ENCODE measurements at places on chromosomes 12 and 14.

GRCh38 chr12:46659824-46660223 lies 166.0 kb downstream of the SLC38A4 start:
- DNase-seq: no peak

DNA sequence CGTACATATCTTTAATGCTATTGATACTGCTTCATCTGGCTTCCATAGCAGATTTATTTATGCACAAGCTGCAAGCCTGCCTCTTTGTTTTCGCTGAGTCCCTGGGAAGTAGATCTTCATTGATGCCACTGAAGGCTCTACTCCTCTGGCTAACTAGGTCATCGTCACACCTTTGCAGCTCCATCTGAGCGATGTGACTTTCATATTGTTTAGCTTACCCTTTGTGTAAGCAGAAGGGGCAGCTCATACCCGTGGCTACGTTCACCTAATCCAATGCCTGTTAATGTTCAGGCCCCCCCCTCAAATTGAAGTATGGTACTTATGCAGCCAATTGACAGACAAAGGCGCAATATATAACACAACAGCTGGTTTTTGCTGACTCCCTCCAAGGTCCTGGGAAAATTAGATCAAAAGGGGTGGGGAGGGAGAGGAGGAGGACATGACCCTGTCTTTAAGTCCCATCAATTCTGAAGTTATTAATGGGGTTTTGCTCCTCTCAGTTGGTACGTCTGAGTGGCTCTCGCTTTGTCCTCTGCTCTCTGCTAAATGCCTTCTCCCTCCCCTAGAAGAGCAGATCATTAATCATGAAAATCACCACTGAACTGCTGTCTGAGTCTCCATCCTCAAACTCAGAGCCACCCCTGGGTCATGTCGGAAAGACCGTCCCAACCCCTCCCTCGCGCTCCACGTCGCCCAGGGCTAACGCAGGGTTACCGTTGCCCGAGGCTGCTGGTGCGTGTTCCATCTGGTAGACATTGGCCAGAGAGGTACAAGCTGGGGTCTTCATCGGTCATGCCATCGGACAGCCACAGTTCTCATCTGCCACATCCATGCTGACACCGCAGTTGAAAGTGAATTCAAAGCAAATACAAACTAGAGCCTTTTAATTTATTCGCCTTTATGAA lies 128.8 kb downstream of the ADGRD1 start:
- no peak for DNase-seq

DNA sequence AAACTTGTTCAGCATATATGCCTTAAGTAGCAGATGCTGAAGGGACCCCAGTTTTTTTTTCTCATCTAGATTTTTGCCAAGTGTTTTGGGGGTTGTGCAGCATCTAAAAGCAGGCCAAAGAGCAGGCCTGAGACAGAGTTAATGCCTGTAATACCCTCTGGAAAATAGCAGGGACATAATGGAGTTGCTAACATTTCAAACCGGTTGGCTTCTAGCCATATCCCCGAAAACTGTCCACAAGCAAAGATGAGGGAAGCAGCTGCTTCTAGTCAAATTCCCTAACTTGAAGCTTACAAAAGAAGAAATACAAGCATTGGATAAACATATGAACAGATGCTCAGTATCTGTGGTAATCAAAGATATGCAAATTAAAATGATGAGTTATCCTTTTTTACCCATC lies 52.1 kb upstream of the AEBP2 start:
- no peak for DNase-seq

- DNase-seq: no peak
Observed at GRCh38 chr12:99493197-99493596, 154.4 kb upstream of the GARIN6 start.
